ENCODE measurements at places on chromosomes 2 and 18. TPM values are rescaled to one million over a fixed set of nuclear protein-coding genes. Genes with fewer than 3 reads are reported as not detected.

DNA sequence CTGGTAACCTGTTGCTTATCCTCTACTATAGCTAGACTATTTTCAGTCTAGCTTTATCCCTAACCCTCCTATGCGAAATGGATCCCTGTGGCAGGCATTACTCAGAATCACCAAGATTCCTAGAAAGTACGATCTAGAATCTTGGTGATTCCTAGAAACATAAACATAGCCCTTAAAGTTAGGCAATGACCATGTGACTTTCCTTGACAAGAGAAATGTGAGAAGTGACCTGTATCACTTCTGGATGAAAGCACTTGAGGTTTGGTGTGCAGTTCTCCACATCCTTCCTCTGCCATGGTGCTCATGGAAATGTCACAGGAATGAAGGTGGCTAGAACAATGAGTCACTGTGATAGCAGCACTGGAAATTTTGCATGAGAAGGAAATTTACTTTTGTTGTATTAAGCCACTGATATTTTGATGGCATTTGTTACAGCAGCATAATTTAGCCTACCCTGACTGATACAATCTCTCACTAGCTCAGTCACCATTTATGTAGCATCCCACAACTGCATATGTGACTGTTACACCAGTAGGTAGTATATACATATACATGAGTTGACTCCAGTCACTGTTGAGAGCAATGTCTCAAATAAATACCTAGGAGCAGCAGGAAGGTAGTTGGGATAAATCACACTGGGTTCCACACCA lies 68.3 kb upstream of the MAPRE2 start:
- DNase-seq, result no peak

DNA sequence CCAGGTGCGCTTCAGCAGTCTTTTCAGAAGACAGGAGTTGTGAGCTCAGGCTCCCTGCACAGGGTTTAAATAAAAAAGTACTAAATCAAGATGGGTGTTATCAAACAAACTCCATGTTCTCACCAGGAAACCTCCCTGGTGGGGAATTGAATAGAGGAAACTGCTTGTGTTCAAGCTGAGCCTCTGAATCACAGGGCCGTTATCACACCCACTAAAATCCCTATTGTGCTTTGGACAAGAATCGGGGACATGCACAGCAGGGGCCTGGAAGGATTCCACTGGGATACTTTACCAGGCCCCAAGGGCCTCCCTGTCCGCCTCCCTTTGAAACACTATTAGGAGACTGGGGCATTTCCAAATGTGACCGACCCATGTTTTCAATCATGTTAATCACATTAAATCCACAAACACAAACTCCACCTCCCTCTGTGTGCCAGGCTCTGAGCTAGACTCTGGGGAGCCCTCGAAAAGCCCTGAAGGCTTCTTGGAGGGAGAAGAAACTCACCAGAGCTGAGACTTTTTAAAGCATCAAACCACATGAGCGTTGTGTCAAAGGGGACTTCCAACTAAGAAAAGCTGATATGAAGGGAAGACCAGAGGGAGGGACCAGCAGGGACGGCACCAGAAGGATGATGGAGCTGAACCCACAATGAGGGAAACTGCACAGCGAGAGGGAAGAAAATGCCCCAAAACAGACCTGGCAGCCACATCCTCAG lies 458.7 kb upstream of the ID2 start:
- DNase-seq, result no peak

GPR45 gene
- polyA plus RNA-seq, result 0.09 TPM

DNA sequence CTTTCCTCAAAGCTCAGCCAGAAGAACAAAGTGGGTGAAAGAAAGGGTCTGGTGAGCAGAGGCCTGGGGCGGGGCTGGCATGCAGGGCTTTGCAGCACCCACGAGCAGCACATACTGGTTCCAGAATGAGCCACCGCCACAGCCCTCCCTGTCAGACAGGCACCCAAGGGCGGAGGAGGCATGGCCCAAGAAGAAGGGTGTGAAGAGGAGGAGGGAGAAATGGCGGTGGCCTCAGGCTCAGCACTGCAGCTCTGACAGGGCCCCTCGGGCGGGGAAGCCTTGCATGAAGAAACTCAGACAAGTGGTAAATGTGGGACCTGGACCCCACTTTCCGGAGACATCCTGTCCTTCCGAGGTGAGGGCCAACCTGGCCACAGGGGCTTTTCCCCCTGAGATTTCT lies 15.7 kb downstream of the FAM228A start:
- DNase-seq, result no peak

SERPINB12 gene
- not detected for polyA plus RNA-seq

GRCh38 chr18:23363865-23364570 lies 89.1 kb upstream of the RIOK3 start:
- DNase-seq, result no peak

FAM237A gene
- not detected for polyA plus RNA-seq

FSHR gene
- polyA plus RNA-seq, result not detected

DNA sequence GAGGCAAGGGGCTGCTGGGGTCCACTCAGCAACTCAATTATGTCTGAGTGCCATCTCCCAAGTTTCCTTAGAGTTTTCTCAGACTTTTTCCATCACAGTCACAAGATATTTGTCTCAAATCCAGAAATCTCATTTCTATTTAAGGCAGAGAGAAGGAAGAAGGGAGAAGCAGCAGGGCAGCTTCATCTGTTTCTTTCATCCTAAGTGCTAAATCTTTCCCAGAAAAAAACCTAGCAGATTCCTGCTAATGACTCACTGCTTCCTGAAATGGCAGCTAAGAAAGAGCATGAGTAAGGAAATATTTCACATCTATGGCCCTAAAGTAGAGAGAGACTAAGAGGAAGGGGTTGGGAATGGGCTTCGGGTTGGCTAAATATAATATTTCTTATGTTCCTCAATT lies 88.0 kb downstream of the KYNU start:
- DNase-seq, result no peak

- DNase-seq, result no peak
Measured at GRCh38 chr2:207505728-207506127, 24.0 kb upstream of the CREB1 start.

NCOA1 gene
- 63.0 TPM for polyA plus RNA-seq

Measured in large intestine (tissue), 12 donors.